RWPE1 (cell line): ENCODE measurements at places on chromosomes 2 and 18.

DNA sequence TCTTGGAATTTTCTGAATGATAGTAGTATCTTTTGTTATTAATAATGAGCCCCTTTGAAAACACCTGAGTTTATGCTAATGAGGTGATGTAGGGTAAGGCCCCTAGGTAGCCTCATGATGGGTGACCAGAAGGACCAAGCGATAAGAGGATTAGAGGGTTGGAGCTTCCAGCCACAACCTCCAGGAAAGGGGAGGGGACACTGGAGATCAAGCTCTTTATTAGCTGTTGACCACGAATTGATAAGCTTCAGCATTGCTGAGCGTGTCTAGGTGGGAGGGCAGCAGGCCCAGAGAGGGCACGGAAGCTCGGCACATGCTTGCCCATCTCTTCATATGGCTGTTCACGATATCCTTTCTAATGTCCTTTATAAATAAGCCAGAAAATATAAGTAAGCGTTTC, 39.0 kb downstream of the KIAA2012 start:
- no peak for DNase-seq

- no peak for DNase-seq
Observed at GRCh38 chr2:233098618-233099017, 38.5 kb downstream of the INPP5D start.

- no peak for DNase-seq
Observed at GRCh38 chr2:60410456-60411146, 142.9 kb downstream of the BCL11A start.

GRCh38 chr2:17830053-17831034, 14.1 kb downstream of the MSGN1 start:
- peak; percentile 63 for DNase-seq

- DNase-seq = no peak
Observed at GRCh38 chr2:66512626-66513025, 77.7 kb downstream of the MEIS1 start.

DNA sequence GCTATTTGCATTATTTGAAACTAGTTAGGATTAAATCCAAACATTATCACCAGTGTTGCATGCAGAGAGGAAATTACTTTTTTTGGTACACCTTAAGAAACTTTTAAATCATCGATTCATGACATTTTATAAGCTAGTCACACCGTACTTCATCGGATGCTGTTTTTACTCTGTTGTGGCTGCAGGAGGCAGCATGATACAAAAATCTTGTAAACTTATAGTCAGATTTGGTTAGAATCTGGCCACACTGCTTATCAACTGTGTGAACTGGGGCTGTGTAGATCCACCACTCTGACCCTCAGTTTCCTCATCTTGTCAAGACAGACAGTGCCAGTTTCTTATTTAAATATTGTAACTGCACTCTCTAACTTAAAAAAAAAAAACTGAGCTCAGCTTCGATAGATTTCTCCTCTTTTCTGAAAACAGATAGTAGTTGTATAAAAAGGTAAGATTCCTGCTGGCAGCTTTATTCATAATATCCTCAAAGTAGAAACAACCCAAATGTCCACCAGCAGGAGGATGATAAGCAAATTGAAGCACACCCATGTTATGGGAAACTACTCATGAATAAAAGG, 77.8 kb downstream of the RAPGEF4 start:
- DNase-seq = peak; percentile 22

GRCh38 chr2:239767021-239767905, 257.9 kb downstream of the NDUFA10 start:
- no peak for DNase-seq

GRCh38 chr2:67412424-67412823, 15.3 kb downstream of the ETAA1 start:
- DNase-seq = no peak

DNA sequence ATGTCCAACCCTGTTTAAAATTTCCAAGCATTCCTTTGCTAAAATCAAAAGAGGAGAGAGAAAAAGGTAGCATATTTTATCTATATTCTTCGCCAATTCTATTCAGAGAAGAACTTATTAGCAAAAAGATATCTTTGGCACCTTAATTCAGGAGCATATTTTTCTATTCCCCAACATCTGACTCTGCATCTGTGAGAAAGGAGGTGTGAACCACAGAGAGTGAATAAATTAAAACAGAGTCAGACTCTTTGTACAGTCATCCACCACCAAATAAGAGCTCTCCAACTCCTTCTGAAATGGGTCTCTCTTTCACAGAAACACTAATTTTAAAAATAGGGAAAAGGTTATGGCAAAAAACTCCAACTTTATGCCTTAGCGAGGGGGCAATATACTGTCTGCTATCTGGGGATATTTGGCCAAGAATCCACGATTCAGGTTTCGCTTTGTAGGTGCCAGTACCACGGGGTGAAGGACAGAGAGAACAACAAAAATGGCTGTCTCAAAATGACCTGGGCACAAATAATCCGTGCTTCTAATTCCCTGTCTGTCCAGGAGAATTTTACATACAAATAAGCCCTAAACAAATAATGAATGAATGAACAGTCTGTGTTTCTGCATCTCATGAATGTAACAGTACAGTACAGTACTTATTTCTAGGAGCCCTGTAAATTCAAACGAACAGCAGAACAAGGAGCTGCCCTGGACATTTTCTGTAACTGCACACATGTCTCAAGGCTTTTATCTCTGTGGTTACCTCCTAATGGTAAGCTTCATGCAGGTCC, 43.4 kb downstream of the EPB41L3 start:
- no peak for DNase-seq

DNA sequence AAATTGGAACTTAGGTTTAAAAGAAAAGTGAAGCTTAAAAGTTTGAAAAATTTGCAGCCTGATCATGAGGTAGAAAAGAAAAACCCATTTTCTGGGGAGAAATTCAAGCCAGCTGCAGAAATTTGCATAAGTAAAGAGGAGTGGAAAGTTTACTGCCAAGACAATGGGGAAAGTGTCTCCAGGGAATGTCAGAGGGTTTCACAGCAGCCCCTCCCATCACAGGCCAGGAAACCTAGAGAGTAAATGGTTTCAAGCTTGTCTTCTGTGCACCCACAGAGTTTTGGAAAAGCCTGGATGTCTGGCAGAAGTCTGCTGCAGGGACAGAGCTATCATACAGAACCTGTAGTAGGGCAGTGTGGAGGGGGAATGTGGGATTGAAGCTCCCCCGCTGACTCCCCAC, 254.0 kb upstream of the FSIP2 start:
- DNase-seq = no peak

DNA sequence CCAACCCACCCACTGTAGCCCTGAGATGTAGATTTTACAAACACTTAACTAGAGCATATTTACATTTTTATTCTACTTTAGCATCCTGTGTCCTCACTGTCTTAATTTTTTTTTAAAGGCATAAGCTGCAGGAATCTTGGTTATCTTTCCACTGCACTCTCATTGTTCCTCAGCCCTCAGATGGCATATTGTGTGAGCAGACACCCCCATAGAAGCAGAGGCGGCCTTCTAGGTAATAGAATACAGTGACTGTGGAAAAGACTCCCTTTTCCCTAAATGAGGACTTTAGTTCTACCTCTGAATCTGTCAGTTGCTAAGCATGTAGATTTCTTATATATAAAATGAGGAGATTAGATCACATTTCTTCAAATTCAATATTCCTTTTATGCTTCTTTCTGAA, 543.5 kb upstream of the SPHKAP start:
- DNase-seq = no peak

GRCh38 chr2:54008439-54008838, 37.6 kb upstream of the PSME4 start:
- DNase-seq = no peak

- DNase-seq = no peak
Observed at GRCh38 chr2:10934308-10934978, 22.7 kb downstream of the KCNF1 start.

DNA sequence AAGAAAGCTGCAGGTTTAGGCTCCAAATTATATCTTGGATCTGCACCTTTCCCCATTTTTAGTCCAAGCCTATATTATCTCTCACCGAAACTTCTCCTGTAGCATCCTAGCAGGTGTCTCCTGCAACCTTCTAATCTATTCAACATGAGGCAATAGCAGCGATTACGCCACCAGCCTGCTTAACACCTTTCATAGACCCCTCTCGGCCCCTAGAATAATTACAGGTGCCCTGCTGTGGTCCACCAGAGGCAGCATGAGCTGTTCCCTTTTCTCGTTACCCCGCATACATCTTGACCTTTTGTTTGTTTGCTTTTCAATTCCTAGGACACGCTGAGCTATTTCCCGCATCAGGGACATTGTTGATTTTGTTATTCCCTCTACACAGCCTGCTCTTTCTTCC, 361.9 kb downstream of the CYRIA start:
- no peak for DNase-seq

GRCh38 chr18:44737623-44738022, 56.9 kb downstream of the SETBP1 start:
- no peak for DNase-seq

DNA sequence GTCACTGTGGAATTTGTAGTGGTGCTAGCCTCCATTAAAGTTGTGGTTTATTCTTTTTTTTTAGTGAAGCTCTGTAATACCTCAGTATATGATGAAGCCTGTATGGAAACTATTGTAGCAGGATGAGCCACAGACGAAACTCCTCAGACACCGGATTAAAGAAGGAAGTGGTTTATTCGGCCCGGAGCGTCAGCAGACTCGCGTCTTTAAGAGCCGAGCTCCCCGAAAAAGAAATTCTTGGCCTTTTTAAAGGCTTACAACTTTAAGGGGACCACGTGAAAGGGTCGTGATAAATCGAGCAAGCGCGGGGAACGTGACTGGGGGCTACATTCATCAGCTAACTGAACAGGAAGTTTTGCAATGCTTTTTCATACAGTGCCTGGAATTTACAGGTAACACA, 8.1 kb upstream of the CCL20 start:
- DNase-seq = no peak

- no peak for DNase-seq
Observed at GRCh38 chr2:20600756-20601325, 50.1 kb downstream of the HS1BP3 start.

- DNase-seq = no peak
Observed at GRCh38 chr2:239244625-239245024, 156.2 kb downstream of the HDAC4 start.
